ENCODE measurements at places on chromosomes 5 and 9. TPM values are rescaled to one million over a fixed set of nuclear protein-coding genes. Genes with fewer than 3 reads are reported as not detected.

Gene GFI1B
- total RNA-seq: not detected

Gene SCGB3A2
- total RNA-seq: not detected

Gene OR1N2
- total RNA-seq: not detected

Gene OR1L4
- not detected for total RNA-seq

Gene COL15A1
- total RNA-seq: not detected

Gene GRM6
- total RNA-seq: not detected

Gene SLC46A2
- not detected for total RNA-seq

Gene CCDC192
- total RNA-seq: not detected

Measured in G401 (cell line).